ENCODE measurements at places on chromosomes 7 and 10.

DNA sequence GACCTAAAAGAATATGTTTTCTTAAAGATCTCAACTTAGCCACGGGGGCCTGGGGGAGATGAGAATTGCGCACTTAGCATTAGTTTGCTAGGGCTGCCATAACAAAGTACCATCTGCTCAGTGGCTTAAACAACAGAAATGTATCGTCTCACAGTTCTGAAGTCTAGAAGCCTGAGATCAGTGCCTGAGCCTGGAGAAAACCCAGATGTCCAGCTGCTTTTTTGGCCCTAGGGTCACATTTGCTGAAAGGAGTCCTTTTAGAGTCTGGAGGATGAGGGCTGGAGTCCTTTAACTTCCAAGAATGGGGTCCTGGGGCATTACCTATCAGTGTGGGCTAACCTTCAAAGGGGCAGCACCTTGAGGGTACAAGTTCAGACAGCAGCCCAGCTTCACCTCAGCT is 48.2 kb downstream of the SMURF1 start:
- DNase-seq = no peak

DNA sequence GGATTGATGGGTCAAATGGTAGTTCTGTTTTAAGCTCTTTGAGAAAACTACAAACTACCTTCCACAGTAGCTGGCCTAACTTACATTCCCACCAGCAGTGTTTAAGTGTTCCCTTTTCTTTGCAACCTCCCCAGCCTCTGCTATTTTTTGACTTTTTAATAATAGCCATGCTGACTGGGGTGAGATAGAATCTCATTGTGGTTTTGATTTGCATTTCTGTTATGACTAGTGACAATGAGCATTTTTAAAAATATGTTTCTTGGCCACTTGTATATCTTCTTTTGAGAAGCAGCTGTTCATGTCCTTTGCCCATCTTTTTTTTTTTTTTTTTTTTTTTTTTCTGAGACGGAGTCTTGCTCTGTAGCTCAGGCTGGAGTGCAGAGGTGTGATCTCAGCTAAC is 155.2 kb upstream of the BMPER start:
- DNase-seq = no peak

- DNase-seq = no peak
Observed at GRCh38 chr10:71319042-71319799, at the start of gene SLC29A3. Gene SLC29A3 (plus strand): TSS chr10:71319259. CDS start chr10:71319310, 51 bp downstream.

- DNase-seq = peak; percentile 38
Observed at GRCh38 chr10:101067356-101068083, 5.7 kb downstream of the KAZALD1 start.

- DNase-seq = no peak
Observed at GRCh38 chr7:103914147-103914899, 75.1 kb downstream of the RELN start.

- DNase-seq = no peak
Observed at GRCh38 chr10:119783665-119784027, 57.8 kb downstream of the INPP5F start.

- no peak for DNase-seq
Observed at GRCh38 chr7:33986951-33987947, 81.9 kb downstream of the BMPER start.

GRCh38 chr10:1434912-1435692 is 302.2 kb downstream of the ADARB2 start:
- no peak for DNase-seq

GRCh38 chr10:3476640-3477448 is 304.3 kb upstream of the PITRM1 start:
- DNase-seq = no peak

DNA sequence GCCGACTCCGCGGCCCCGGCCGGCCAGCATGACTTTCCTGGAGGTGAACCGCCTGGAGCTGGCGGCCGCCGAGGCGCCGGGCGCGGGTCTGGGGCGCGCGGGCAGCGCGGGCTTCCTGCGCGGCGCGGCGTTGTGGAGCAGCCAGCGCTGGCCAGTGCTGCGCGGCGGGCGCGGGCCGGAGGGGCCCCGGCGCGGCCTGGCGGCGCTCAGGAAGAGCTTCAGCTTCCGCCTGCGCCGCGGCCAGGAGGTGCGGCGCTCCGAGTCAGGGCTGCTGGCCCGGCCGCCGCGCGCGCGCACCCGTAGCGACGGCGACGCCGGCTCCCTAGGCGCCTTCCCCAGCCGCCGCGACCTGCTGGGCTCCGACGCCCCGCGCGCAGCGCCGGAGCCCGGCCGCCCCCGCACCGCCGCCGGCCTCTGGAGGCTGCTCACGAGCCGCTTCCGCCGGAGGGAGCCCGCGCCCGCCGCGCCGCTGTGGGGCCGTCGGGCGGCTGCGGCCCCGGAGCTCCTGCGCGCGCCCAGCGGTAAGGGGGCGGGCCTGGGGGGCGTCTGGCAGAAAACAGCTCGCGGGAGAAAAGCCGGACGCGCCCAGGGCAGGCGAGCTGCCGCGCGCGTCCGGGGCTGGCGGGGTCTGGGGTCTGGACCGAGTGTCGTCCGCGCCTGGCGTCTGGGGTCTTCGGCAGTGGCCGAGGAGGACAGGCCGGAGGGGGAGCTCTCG is 29.0 kb downstream of the AGAP3 start:
- no peak for DNase-seq

DNA sequence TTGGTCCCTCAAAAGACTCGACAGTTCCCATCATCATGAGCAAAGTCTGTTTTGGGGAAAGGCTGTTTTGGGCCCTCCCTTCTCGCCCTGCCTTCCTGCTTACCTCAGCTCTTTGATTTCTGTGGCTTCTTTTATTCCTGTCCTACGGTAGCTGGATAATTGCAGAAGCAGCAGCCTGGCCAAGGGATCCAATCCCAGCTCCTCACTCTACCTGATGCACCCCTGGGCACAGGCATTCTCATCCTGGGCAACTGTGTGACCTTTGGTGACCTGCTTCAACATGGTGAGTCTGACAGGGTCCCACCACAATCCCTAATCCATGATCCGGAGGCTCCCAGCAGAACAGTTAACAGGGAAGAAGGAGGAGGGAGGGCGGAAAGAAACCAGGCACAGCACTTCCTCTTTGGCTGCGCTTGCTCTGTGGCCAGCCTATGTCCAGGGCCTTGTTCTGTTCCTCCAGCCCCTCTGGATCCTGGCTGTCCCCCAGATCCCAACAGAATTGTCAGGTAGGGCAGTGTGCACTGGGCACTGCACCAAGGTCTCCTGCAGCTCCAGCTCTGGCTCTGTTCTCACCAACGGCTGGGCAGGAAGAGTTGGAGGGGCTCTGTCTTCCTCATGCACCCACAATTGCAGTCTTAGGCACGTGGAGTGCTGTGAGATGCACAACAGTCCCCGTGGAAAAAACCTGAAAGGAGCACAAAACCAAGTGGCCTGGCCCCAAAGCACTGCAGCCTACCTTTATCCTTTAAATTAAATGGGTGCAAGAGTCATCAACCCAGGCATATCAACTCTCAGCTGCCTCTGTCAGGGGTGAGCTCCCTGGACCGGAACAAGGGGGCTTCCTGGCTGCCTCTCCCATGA is 144.4 kb downstream of the PTPN20 start:
- DNase-seq = no peak

DNA sequence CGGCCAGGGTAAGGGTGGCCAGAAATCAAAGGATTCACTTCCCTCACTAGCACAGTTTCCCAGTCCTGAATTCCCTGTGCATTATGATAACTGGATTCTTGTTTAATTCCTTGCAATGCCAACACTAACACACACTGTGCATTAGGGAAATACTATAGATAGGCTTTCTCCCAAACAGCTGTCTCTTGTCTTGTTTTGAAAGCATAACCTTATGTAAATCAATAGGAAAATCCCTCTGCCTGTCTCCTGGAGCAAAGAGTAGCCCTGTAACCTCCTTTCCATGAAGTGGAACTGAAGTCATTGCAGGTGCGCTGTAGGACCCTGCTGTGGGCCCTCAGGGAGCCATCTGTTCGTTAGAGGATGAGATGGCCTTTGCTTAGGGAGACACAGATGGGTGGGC is 82.8 kb upstream of the FAM171A1 start:
- DNase-seq = no peak

GRCh38 chr10:45811075-45811474 is 36.2 kb downstream of the AGAP4 start:
- DNase-seq = no peak

GRCh38 chr10:124025660-124026588 is 67.5 kb downstream of the CHST15 start:
- DNase-seq = no peak

DNA sequence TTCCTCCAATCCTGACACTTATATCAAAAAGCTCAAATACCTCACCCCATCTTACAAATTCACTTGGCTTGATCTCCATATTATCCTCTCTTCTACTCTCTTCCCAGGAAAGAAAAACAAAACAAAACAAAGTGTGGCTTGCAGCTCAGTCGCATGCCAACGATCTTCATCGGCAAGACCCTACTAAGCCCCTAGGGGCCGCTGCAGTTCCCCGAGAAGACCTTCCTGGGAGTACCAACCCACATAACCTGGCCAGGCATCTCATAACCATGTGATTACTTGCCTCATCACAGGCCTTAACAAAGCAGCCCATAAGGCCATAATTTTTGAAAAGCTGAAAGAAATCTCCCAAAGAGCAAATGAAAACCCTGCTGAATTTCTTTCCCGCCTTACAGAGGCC is 103.7 kb downstream of the ZNF92 start:
- DNase-seq = no peak

DNA sequence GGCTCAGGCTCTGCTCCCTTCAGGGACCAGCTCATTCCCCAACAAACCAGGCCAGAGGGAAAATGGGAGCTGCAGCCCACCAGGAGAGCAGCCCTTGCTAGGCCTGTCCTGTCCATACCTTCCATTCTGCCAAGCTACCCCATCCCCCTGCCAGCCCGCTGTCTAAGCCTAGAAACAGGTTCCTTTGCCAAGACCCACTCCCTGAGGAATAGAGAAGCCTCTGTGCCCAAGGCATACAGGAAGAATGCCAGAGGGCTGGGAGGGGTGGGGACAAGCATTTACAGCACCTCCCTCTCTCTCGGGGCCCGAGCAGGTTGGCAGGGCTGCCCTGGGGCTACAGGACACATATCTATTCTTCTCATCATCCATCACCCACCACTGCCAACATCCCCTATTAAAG is 178.3 kb downstream of the GRID1 start:
- no peak for DNase-seq

GRCh38 chr7:140829720-140830119 is 95.0 kb downstream of the BRAF start:
- no peak for DNase-seq

- no peak for DNase-seq
Observed at GRCh38 chr10:19964625-19965024, 148.4 kb downstream of the PLXDC2 start.

GRCh38 chr10:96584035-96584434 is 2.8 kb downstream of the TM9SF3 start:
- DNase-seq = no peak

DNA sequence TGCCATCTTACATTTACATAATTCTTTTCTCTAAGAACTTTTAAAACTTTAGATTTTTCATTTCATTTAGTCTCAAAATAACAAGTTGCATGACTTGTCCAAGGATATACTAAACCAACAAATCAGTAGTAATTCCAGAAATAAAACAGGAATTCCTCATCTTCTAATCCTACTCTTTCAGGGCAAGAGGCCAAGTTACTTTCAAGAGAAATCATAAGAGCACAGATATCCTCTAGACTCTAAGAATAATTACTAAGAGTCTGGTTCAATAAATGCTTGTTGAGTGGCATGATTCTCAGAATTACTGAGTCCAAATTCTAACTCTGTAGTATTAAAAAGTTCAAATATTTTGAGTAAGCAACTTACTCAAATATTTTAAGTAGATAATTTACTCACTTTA is 12.9 kb downstream of the PDZD8 start:
- no peak for DNase-seq

DNA sequence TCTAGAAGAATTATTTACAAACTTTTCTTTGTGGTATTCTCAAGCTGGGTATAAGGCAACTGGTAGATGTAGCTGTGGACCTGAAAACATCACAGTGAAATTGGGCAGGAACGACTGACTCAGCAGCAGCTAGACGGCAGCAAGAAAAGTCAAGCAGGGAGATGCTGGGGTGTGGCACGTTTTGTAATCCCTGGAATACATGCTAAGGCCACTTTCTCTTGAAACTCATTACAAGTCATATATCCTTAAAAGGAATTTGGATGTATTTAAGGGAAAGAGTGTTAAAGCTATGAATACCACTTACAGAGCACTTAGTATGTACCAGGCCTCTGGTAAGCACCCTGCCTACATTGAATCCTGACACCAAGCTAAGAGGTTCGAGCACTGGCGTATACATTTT is 17.4 kb downstream of the BEND7 start:
- DNase-seq = no peak

DNA sequence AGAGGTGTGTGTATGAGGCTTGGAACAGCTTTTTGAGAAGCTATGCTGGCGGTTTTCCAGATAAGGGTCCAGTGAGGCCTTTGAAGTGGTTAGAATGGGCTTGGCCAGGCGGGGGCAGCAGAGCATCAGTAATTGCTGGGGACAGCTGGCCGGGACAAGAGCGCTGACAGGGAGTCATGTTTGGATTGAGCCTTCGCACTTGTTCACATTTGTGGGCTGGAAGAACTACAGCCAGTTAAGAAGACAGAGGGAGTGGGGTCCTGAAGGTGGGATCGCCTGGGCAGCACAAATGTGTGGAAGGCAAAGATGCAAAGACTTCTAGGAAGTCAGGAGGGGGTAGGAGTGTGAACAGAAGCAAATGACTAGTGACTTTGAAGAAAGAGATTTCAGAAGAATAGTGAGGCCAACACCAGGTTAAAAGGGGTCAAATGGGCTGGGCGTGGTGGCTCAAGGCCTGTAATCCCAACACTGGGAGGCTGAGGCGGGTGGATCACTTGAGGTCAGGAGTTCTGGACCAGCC is 12.7 kb upstream of the SDHAF3 start:
- DNase-seq = peak; percentile 90

GRCh38 chr7:155670521-155670920 is 26.1 kb downstream of the RBM33 start:
- DNase-seq = peak; percentile 42

DNA sequence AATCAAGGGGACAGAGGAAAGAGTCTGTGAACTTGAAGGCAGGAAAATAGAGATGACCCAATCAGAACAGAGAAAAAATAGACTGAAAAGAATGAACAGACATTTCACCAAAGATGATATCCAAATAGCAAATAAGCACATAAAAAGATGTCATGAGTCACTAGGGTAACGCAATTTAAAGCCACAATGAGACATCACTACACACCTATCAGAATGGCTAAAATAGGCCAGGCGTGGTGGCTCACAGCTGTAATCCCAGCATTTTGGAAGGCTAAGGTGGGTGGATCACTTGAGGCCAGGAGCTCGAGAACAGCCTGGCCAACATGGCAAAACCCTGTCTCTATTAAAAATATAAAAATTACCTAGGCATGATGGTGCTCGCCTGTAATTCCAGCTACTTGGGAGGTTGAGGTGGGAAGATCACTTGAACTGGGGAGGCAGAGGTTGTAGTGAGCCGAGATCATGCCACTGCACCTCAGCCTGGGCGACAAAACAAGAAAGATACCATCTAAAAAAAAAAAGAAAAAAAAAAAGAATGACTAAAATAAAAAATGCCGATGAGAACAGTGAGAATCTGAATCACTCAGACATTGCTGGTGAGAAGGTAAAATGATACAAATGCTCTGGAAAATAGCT is 100.9 kb downstream of the LHPP start:
- DNase-seq = no peak

GRCh38 chr10:121104476-121105111 is 253.4 kb downstream of the WDR11 start:
- DNase-seq = no peak

GRCh38 chr7:88306590-88307048 is at the start of gene STEAP4:
Gene STEAP4 (minus strand): TSS chr7:88306894. CDS start chr7:88284269, 22,625 bp downstream.
- DNase-seq = no peak

All from NCI-H2029 treated with DMSO at 0.1 percent for 48 hours (cell line).